Activated naive CD4-positive, alpha-beta T cell treated with anti-CD3 and anti-CD28 coated beads, Interleukin-2, amount 50 U/mL, for 16 hours (primary cell): ENCODE measurements at places on chromosomes 6 and 20.

- no peak for DNase-seq
Observed at GRCh38 chr20:22629447-22629846, 45.1 kb upstream of the FOXA2 start.

- no peak for DNase-seq
Observed at GRCh38 chr6:78808356-78808891, 58.9 kb upstream of the IRAK1BP1 start.

- no peak for DNase-seq
Observed at GRCh38 chr6:157139054-157139708, 184.1 kb downstream of the TMEM242 start.

GRCh38 chr20:56857950-56858349 is 228.8 kb downstream of the TFAP2C start:
- DNase-seq, result no peak

GRCh38 chr6:152598901-152599537 is 38.1 kb downstream of the SYNE1 start:
- DNase-seq, result no peak

GRCh38 chr6:107083047-107083768 is 32.1 kb downstream of the BEND3 start:
- DNase-seq, result no peak

- no peak for DNase-seq
Observed at GRCh38 chr6:144278659-144279314, 6.3 kb upstream of the UTRN start.

- DNase-seq, result no peak
Observed at GRCh38 chr20:25484224-25484846, 76.9 kb downstream of the GINS1 start.
